Choroid plexus epithelial cell (primary cell): ENCODE measurements at places on chromosomes 11 and 22.

DNA sequence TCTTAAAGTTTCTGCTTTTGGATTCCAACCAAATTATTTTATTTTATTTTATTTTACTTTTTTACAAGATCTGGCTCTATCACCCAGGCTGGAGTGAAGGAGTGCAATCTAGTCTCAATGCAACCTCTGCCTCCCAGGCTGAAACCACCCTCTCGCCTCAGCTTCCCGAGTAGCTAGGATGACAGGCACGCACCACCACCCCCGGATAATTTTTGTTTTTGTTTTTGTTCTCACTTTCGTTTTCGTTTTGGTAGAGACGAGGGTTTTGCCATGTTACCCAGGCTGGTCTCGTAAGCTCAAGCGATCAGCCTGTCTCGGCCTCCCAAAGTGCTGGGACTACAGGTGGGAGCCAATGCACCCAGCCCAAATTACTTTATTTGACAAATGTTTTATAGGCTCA is 219.8 kb downstream of the ETS1 start:
- DNase-seq, result no peak

- peak; percentile 56 for DNase-seq
Measured at GRCh38 chr11:73087730-73088129, 54.4 kb downstream of the FCHSD2 start.

DNA sequence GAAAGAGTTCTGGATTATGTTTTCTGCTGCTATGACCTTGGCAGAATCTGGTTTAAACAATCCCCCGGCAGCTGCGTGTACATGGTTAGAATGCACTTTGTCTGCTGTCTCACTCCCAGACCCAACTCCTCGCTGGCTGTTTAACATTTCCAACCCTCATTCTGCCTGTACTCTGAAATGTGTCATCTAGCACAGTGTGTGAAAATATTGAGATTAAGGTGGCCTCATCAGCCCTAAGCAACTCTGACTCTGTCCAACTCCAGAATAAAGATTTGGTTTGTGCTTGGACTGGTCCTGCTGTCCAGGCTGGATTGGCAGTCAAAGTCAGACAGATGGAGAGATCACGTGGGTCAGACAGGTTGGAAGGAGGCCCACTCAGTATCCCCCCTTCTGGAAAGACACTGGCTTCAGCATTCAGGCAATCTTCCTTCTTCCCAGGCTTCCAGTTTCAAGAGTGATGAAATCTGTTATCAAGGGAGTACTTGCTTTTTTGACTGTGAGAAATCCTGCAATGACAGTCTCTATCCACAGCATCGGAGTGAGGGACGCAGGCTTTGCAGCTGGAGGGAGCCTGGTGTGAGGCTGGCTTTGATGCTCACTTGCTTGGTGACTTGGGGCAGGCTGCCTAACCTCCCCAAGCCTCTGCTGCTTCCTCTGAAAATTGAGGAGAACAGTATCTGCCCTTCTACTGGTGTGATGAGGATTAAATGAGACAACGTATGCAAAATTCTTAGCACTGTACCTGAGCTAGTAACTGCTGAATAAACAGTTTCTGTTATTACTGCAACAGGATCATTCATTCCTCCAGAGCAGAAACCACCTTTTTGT is 29.8 kb downstream of the ABTB2 start:
- DNase-seq, result no peak

DNA sequence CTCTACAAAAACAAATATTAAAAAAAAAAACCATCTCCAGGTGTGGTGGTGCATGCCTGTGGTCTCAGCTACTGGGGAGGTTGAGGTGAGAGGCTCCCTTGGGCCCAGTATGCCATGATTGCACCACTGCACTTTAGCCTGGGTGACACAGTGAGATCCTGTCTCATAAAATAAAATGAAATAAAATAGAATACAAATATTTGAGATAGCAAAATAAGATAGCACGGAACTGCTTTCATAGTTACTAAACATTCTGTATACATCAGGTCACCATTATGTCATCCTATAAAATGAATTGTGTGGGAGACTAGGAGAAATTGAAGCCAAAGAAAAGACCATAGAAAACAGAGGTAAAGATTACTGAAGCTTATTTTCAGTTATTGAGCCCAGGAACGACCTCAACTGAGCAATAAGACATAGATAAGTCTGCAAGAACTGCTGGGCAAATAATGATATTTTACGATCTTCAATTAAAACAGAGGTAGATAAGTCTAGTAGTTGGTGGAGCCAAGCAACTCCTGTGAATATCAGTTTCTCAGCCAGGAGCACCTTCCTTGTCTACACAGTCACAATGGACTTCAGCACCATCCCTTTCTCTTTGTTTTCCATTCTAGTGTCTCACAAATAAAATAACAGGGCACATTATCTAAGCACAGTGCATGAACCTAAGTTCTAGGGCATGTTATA is 9.9 kb downstream of the OR5M11 start:
- no peak for DNase-seq

DNA sequence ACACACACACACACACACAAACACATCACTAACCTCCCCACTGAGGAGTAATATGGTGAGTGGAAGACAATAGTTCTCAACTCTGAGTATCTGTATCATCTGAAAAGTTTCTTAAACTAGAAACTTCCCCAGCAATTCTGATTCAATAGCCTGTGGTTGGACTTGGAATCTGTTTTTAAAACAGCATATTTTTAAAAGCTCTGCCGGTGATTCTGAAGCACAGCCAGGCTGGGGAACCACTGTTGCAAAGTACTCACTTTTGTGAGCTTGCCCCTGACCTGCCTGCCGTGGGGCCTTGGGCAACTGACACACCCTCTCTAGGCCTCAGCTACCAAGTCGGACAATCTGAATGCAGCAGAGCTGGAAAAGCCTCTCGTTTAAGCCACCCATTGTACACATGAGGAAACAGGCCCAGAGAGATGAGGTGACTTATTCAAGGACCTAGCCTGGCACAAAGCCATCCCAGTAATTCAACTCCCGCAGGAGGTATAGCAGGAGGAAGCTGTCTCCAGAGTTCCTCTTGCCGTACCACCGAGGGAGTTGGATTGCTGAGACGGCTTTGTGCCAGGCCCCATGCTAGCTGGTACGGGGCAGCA is 8.9 kb downstream of the SLC15A3 start:
- peak; percentile 51 for DNase-seq

DNA sequence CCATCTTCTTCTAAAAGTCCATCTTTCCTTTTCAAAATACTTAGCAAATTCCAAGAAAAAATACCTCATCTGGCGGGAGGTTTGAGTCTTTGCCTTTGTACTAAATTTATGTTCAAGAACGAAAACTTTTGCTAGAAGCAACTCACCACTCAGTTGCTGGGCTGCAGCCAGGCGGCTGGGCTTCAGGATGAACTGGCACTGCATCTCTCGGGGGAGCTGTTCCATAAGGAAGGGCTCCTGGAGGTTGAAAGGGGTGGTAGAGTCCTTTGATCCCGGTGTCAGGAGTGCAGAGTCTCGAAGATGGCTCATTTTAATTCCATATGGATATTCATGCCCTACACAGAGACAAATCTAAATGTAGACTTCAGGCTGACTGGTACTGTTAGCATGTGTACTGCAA is 105.8 kb downstream of the ARHGAP20 start:
- no peak for DNase-seq

DNA sequence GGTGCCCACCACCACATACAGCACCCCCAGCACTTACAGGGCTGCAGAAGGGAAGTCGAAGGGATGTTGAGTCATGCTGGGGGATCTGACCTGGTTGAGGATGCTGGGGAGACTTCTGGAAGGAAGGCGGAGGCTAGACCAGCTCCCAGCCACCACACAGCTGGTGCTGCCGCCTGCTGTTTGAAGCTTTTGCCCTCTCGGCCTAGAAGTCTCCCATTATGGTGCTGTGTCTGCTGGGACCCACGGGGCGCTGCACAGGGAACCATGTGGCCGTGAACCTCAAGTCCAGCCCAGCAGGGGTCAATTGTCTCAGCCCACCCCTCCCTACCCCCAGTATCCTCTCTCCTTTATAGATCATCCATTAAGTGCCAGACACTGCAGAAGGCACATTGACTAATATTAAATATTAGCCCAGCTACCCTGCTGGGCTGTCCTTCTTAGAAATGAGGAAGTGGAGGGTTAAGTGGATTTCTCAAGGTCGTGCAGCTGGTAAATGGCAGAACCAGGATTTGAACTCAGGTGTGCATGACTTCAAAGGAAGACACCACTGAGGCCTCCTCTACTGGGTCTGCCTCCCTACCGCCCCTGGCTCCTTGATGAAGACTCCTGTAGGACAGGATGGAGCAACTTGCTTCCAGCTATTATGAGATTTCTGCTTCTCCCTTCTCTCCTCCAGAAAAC is 49.7 kb downstream of the CYTH4 start:
- DNase-seq, result no peak

DNA sequence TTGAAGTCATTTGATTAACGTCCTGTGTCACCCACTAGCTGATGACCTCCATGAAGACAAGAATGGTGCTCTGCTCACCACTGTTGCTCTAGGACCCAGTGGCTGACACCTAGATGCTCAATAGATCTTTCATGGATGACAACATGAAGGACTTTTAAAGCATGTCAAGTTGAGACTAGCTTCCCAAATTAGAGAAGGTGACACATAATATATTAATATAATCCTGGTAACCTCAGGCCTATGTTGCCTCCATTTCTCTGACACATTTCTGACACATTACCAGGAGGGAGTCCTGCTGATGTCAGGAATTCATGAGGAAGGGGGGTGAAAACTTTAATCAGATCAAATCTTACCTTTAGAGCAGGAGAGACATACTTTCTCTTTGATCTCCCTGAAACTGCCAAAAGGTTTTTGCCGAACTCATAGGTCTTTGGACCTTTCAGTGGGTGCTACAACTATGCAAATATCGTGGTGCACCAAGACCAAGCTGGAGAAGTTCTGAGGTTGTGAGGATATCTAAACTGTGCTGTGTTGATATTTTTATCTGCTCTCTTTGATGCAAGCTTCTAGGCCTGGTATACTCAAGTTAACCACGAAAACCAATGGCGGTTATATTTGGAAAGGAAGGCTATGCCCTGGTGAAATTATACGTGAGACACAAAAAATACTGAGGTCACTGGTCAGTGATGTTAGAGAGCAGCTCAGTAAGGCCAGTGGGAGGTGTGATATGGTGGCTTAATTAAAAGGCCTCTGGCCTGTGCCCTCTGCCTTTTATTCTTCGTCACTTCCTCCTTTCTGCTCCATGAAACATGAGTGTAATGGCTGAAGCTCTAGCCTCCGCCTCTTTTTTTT is 13.2 kb upstream of the AMPD3 start:
- DNase-seq, result no peak

- peak; percentile 74 for DNase-seq
Measured at GRCh38 chr11:67345920-67346819, 7.2 kb downstream of the POLD4 start.

GRCh38 chr11:95584180-95584579 is 205.4 kb downstream of the FAM76B start:
- DNase-seq, result peak; percentile 18

- DNase-seq, result peak; percentile 59
Measured at GRCh38 chr11:65611758-65612603, 2.0 kb downstream of the MAP3K11 start.

DNA sequence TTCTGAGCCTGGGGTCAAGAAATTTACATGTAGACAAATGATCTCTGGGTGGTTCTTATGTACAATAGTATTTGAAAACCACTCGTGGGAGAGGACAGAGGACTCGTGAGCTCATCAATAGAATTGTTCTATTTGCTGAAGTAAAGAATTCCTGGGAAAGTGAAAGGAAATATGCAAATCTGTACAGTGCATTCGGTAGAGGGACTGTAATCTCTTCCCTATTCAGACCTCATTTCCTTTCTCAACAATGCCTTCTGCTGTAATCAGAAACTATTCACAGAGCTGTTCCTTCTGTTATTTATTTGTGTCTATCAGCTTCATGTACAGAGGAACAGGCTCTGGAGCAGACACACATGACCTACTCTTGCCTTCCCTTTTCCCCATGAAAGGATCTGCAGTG is 709.4 kb upstream of the KIRREL3 start:
- no peak for DNase-seq

DNA sequence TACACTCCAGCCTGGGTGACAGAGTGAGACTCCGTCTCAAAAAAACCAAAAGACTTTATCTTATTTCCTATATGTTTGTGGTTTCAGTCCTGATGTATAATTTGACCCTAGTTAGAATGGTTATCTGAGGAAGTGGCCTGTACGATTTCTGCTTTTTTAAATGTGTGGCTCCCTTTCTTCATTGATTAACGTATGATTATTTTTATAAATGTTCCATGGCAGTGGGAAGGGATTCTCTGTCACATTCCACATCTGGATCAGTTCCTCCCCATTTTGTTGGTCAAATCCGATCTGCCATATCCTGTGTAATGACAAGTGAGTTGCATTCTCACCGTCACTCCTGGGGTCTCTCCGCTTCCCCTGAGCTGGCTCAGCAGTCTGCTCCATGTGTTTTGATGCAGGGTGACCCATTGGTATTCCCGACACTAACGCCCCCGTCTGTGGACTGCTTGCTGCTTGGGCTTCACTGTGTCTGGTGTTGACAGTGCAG is 20.3 kb downstream of the NEAT1 start:
- DNase-seq, result peak; percentile 69

DNA sequence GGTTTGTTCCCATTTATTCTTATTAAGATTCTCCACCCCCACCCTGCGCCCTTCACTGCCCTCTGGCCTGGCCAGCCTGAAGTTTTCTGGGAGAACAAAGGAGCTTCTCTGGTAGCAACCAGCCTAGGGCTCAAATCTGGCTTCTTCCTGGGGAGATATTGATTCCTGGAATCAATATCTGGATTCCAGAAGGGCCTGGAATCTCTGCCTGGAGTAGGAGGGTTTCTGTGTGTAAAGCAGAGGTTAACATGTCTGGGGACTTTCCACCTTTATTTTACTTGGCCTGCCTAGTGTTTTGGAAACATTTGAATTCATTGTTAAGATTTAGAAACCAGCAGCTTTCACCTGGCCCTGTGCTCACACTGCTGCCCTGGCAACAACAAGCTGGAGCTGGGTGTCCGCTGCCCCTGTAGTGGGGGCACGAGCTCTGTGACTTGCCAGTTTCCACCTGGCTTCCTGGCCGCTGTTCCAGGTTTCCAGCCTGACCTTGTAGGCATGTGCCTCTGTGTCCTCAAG is 5.5 kb downstream of the C11orf91 start:
- no peak for DNase-seq

GRCh38 chr22:19620742-19621371 is 93.4 kb upstream of the SEPTIN5 start:
- DNase-seq, result peak; percentile 15

GRCh38 chr11:128491195-128491936 is 96.0 kb downstream of the ETS1 start:
- DNase-seq, result no peak

GRCh38 chr22:42925598-42925997 is 68.5 kb upstream of the ARFGAP3 start:
- DNase-seq, result no peak

- peak; percentile 51 for DNase-seq
Measured at GRCh38 chr11:10038521-10039302, 255.3 kb downstream of the SBF2 start.
